ENCODE measurements at places on chromosomes 12 and 14. TPM values are rescaled to one million over a fixed set of nuclear protein-coding genes. Genes with fewer than 3 reads are reported as not detected.

- H3K36me3 ChIP-seq = no peaks in the 10 kb centered on the region
- no peak overlapping the region for H3K27ac ChIP-seq
- no peak overlapping the region for H3K4me3 ChIP-seq
- no peaks in the 10 kb centered on the region for H3K4me1 ChIP-seq
Measured at GRCh38 chr14:81946375-81946774, 412.7 kb upstream of the SEL1L start.

DNA sequence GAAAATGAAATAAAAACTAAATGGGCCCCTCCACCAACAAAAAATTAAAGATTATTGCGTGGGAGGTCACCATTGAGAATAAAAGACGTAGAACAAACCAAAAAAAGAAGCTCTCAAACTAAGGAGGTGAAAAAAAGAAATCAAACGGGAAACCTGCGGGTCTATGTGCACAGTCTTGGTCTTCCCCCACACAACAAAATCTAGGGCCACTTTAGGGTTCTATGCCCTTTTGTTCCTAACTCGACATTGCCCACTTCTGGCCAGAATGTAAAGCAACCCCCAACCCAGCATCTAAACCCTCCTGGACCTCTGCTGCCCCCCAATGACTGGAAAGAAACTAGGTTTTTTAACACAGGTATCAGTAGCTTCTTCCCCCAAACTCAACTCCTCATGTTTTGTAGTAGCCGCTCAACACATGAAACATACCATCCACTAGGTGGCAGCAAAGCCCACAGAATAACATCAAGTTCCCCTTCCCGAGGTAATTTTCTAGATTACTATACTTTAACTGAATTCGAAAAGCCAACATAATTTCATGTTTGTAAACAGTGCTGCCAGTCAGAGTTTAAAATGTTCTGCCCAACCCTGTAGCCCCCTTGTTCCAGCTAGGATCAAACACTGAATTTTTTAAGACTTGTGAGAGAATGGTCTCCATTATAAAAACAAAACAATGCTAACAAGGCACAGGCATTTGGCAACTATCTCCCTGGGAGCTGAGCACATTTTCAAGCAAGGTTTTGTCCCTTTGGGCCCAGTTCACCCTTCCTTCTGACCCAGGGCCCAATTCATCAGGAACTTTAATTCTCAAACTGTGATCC, 18.7 kb downstream of the DAD1 start:
- no peak for DNase-seq
- H3K27ac ChIP-seq = peak overlapping the region; percentile 5
- H3K4me1 ChIP-seq = peaks cover 34% of the 10 kb centered on the region
- peaks cover 46% of the 10 kb centered on the region for H3K36me3 ChIP-seq
- H3K27me3 ChIP-seq = no peaks in the 10 kb centered on the region

DNA sequence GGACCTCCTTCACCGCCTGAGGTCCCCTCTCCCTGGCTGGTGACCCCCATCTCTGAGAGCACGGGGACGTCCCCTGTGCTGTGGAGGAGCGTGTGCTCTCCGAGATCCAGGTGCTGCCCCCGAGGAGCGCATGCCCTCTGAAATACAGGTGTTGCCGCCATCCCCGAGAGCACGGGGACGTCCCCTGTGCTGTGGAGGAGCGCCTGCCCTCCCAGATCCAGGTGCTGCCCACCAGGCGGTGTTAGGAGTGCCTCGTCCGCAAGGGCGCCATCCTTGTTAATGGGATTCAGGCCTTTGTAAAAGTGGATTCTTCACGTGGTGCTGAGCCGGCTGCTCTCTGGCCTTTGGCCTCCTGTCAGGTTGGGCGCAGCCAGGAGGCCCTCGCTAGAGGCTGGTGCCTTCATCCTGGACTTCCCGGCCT, 10.1 kb downstream of the NOC4L start:
- H3K27ac ChIP-seq = no peak overlapping the region
- no peaks in the 10 kb centered on the region for H3K4me1 ChIP-seq
- H3K27me3 ChIP-seq = no peaks in the 10 kb centered on the region
- H3K4me3 ChIP-seq = peak overlapping the region; percentile 29

- H3K4me1 ChIP-seq = no peaks in the 10 kb centered on the region
- DNase-seq = peak; percentile 39
- H3K27ac ChIP-seq = no peak overlapping the region
- H3K4me3 ChIP-seq = peak overlapping the region; percentile 56
- no peaks in the 10 kb centered on the region for H3K36me3 ChIP-seq
Measured at GRCh38 chr12:114408886-114409851, 3.2 kb upstream of the TBX5 start.

DNA sequence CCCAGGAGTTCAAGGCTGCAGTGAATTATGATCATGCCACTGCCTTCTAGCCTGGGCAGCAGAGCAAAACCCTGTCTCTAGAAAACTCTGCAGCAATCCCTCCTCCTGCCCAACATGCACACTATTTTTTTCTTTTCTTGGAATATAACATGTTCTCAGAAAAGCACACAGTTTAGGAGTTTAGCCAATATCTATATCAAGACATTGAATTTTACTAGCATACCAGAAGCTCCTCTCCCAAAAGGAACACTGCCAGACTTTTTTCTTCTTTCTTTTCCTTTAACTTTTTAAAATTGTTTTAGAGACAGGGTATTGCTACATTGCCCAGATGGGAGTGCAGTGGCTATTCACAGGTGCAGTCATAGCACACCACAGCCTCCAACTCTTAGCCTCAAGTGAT, 107.1 kb upstream of the AEBP2 start:
- no peak overlapping the region for H3K27ac ChIP-seq
- H3K4me3 ChIP-seq = no peak overlapping the region
- H3K36me3 ChIP-seq = no peaks in the 10 kb centered on the region
- no peak for DNase-seq

DNA sequence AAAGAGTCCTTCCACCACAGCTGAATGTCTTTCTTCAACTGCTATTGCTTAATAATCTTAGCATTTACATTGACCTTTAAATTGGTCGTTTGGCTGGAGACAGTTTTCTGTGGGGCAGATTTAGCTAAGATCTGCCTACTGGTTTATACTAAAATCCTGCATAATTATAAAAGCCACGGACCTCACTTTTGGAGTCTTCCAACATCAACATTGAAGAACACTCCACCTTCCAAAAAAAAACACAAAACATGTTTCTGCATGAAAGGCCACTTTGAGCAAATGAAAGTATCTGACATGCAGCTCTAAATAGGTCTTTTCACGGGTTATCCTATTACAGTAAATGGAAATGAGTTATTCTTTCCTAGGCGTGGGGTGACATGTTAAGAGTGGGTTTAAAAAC, 57.0 kb upstream of the KRR1 start:
- no peaks in the 10 kb centered on the region for H3K4me1 ChIP-seq
- H3K27ac ChIP-seq = no peak overlapping the region
- no peaks in the 10 kb centered on the region for H3K27me3 ChIP-seq

ATXN2 gene
- total RNA-seq = 39.2 TPM

DNA sequence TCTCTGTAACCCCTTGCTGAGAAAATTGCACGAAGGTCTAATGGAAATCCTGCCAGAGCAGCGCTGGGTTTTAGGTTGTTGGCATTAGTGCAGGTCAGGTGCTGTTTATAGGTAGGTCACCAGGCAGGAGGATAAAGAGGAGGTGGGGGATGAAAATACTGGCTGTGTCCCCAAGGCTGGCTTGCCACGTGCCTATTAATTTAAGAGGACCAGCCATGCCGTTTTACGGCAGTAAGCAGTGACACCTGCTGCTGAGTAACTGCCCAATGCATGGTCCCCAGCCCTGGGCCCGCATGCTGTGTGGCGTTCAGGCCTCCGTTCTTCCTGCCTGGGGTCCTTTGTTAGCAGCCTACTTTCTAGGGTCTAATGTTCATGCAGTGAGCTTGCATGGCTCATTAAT, 67.2 kb downstream of the WDR20 start:
- H3K27ac ChIP-seq = no peak overlapping the region
- H3K27me3 ChIP-seq = no peaks in the 10 kb centered on the region
- H3K4me1 ChIP-seq = peaks cover 20% of the 10 kb centered on the region
- peaks cover 32% of the 10 kb centered on the region for H3K36me3 ChIP-seq

IL22 gene
- not detected for total RNA-seq

FSCB gene
- not detected for total RNA-seq

DNA sequence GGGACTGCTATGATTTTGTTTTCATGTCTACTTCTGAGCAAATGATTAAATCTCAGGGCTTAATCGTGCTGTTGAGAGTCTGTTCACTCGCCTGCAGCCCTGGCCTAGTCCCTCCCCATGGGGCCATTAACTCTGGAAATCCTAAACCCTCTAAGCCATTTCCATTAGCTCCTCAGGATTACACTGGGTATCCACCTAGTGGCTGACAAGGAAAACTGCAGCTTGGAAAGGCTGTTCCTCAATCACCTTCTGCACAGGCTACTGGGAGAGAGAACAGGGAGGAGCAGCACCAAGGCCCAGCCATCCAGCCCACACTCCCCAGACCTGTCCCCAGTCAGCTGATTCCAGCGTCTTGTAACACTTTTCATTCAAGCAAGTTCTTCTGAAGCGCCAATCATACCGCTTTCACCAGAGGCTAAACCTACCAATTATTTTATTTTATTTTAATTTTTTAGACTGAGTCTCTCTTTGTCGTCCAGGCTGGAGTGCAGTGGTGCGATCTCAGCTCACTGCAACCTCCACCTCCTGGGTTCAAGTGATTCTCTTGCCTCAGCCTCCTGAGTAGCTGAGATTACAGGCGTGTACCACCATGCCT, 48.7 kb downstream of the NEUROD4 start:
- H3K36me3 ChIP-seq = no peaks in the 10 kb centered on the region
- DNase-seq = no peak
- H3K27me3 ChIP-seq = no peaks in the 10 kb centered on the region

HOTAIR gene
- total RNA-seq = not detected

DNA sequence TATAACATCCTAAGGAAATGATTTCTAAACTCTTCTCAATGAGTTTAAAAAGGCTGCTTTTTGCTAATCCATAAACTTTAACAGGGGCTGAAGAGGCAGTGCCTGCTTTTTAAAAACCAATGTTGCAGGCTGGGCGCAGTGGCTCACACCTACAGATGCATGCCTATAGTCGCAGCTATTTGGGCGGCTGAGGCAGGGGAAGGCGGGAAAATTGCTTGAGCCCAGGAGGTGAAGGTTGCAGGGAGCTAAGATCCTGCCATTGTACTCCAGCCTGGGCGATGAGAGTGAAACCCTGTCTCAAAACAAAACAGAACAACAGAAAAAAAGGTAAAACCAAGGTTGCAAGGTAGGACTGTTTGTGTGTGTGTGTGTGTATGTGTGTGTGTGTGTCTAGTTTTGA, 531.2 kb downstream of the DIO2 start:
- DNase-seq = no peak
- no peak overlapping the region for H3K4me3 ChIP-seq
- no peak overlapping the region for H3K27ac ChIP-seq
- no peaks in the 10 kb centered on the region for H3K27me3 ChIP-seq
- no peaks in the 10 kb centered on the region for H3K36me3 ChIP-seq

DNA sequence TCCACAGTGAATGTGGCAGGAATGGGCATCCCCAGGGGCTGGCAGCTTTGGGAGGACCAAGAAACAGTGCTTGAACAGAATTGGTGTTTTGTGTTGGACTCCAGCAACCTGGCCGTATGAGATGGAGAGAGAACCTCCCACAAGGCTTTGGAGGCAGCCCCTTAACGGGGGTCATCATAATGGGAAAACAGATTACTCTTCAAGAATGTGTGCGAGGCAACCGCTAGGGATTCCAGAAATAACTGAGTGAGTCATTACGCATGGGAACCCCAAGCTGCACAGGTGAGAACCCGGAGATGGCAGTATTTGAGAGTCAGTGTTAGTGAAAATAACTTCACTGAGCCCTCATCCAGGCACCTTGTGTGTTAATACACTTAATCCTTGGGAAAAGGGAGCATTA, 567.8 kb upstream of the TBX3 start:
- H3K27ac ChIP-seq = no peak overlapping the region
- H3K27me3 ChIP-seq = no peaks in the 10 kb centered on the region
- no peaks in the 10 kb centered on the region for H3K4me1 ChIP-seq
- no peaks in the 10 kb centered on the region for H3K36me3 ChIP-seq
- H3K4me3 ChIP-seq = no peak overlapping the region
- DNase-seq = no peak

- H3K4me3 ChIP-seq = peak overlapping the region; percentile 99
- H3K27ac ChIP-seq = no peak overlapping the region
- H3K27me3 ChIP-seq = no peaks in the 10 kb centered on the region
- peaks cover 17% of the 10 kb centered on the region for H3K4me1 ChIP-seq
Measured at GRCh38 chr12:123713823-123714585, 1.9 kb downstream of the ATP6V0A2 start.

RTL1 gene
- not detected for total RNA-seq

GRCh38 chr12:49276304-49277290, 11.7 kb downstream of the TUBA1C start:
- DNase-seq = no peak
- H3K4me1 ChIP-seq = no peaks in the 10 kb centered on the region
- peaks cover 13% of the 10 kb centered on the region for H3K36me3 ChIP-seq
- H3K4me3 ChIP-seq = no peak overlapping the region
- H3K27ac ChIP-seq = no peak overlapping the region
- H3K27me3 ChIP-seq = no peaks in the 10 kb centered on the region

SERPINA1 gene
- 2.6 TPM for total RNA-seq

KRT75 gene
- not detected for total RNA-seq
